ENCODE measurements at places on chromosomes 1 and 21.

DNA sequence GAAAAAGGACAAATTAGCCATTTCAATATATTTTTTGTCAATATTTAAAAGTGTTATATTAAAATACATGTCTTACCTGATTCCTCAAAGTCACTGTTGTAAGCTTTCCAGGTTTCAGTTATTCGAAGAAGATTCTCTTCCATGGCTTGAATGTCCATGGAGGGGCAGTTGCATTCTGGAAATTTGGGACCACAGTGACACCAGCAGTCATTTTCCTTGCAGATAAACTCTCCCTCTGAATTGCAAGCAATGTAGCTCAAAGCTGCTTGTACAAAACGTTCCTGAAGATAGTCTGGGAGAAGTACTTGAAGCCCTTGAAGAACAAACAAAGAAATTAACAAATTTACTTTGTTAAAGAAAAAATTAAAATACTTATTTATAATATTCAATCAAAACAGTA lies 251.7 kb downstream of the BRINP3 start:
- no peak for DNase-seq

DNA sequence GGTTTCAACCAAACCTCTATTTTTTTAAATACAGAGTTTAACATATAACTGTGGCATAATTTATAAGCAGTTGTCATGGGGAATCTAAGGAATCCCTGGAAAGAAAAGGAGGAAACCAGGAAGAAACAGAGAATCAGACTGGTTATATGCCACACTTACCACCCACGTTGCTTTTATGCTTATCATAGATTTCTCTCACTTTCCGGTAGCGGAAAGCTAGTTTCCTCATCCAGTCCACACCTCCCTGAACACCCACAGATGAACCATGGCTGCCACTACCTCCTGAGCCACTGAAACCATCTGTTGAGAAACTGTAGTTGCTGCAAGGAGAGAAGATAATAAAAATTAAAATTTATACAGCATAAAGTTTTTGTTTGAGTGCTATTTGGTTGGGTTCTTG lies 33.5 kb downstream of the XKR8 start:
- DNase-seq: no peak

- DNase-seq: no peak
Measured at GRCh38 chr1:12434174-12434573, 183.8 kb downstream of the DHRS3 start.

DNA sequence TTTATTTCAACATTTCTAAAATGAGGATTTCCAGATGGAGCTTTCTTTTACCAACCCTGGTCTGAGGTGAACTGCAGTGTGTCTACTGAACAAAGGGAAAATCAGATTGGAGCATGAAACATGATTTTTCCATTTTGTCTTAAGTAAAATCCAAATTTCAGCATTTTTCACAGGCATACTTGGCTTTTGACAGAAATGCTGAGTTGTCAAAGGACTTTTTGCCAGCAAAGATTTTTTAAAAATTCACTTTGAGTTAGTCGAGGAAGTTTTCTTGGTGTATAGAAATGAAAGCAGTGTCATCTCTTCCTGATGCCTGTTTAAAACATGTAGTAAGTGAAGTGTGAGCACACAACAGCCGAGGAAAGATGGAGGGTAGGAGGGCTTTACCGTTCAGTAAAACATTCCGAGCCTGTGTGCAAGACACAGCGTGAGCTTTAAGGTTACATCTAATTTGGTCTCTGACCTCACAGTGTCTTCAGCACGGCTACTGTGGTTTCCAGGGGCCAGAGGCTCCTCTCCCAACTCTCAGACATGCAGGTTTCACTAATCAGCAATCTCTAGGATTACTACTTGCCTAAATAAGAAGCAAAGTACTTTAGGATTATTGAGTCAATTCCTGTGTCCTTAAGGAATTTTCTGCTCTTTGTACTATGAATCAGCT lies 45.9 kb downstream of the SAMD13 start:
- DNase-seq: no peak

DNA sequence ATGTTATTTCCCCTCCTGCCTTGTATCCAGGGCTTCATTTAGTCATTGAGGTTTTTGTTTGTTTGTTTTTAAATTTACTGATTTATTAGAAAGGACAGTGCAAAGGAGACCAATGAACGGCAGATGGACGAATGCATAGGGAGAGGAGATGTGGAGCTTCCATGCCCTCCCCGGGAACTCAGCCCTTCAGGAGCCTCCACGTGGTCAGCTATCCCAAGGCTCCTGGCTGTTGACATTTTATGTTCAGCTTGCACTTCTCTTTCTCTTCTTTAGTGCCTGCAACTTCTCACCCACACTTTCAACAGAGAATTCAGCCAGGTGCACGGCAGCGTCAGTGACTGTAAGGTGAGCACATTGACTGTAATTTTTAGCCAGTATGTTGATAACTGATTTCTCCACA lies 30.7 kb upstream of the PGD start:
- no peak for DNase-seq

- DNase-seq: no peak
Measured at GRCh38 chr1:216425577-216425976, 2.3 kb upstream of the USH2A start.

DNA sequence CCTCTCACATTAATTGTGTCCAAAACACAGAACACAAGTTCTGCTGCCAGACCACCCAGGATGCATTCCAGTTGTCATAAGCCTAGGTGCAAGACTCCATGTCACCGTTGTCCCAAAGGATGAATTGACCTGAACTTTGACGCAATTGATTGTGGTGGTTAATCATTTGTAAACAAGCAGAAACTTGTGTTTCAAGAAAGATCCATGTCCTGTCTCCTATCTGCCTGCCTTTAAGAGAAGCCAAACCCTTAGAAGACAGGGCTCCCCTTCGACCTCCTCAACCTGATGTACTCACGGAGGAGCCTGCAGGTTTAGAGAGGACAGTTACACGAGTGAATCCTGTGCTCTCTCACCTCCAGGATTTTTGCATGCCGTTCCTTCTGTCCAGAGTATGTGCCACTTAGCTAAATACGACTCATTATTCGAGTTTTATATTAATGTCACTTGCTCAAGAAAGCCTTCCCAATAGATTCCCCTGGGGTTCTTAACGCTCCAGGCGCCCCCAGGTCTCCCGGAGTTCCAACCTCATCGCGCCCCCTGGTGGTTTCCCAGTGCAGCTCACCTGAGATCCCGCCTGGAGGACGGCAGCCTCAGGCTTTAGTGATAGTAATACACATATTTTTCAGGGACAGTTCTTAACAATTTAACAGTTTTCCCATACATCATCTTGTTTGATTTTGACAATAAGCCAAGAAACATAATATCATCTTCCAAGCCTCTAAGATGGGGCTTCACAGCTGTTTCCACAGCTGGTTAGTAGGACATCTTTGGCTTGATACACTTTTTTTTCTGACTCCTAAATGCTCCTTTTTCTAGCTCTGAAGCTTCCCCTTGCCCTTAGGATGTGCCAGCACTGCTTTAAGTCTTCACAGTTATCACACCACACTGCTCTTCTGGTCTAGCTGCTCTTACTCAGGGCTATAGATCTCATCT lies 2.4 kb upstream of the C8B start:
- DNase-seq: peak; percentile 24

- DNase-seq: no peak
Measured at GRCh38 chr21:32182449-32182848, 96.4 kb downstream of the MIS18A start.

DNA sequence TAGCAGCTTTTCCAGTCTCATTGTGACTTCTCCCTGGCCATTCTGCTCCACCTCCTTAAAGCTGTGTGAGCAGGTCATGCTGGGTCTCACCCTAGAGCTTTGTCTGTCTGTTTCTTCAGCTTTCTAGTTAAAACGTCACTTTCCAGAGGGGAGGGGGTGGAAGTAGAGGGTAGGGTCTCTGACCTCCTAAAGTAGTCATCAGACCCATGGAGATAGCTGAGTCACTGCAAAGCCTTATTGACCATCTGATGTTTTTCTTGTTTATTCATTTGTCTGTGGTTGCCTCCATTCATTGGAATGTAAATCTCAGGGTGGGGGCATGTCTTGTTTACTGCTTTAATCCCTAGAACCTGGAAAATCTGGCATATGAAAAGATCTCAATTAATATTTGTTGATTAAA lies 52.7 kb downstream of the ELF3 start:
- no peak for DNase-seq

- DNase-seq: peak; percentile 89
Measured at GRCh38 chr1:43227143-43227764, 42.5 kb upstream of the TMEM125 start.

GRCh38 chr1:25616987-25617624 lies 515 bp downstream of the MAN1C1 start:
- DNase-seq: no peak

GRCh38 chr1:36771240-36771639 lies 263.1 kb downstream of the GRIK3 start:
- no peak for DNase-seq

- DNase-seq: no peak
Measured at GRCh38 chr1:64519901-64520300, 50.0 kb downstream of the CACHD1 start.

- no peak for DNase-seq
Measured at GRCh38 chr1:32761936-32762335, 55.2 kb downstream of the YARS1 start.

DNA sequence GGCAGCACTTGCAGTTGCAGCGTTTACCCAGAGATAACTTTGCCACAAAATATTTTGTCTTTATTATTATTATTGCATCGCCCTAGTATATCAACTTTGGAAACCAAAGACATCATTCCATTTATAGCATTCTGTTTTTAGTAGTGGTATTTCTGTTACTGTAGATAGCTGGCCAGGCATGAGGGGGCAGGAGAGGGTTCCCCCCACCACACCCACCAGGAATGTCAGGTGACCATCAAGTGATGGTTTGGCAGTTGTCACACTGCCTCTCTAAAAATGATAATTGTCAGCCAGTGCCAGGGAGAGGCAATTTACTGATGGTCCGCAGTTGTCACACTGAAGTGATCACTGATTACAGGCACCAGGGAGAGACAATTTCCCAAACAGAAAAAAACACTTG lies 135.6 kb downstream of the TSEN15 start:
- no peak for DNase-seq

DNA sequence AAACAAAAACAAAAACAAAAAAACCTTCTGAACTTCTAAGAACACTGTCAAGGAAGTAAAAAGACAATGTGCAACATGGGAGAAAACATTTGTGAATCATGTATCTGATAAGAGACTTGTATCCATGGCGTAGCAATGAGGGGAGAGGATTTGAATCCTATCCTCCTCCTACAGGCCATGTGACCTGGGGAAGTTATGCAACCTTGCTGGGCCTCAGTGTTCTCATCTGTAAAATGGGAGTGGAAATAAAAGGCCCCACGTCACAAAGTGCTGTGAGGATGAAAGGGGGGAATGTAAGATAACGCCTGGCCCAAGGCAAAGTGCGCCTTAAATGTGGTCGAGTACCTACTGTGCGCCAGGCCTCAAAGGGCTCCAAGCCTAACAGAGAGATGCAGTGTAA lies 83.7 kb downstream of the DISP3 start:
- no peak for DNase-seq

DNA sequence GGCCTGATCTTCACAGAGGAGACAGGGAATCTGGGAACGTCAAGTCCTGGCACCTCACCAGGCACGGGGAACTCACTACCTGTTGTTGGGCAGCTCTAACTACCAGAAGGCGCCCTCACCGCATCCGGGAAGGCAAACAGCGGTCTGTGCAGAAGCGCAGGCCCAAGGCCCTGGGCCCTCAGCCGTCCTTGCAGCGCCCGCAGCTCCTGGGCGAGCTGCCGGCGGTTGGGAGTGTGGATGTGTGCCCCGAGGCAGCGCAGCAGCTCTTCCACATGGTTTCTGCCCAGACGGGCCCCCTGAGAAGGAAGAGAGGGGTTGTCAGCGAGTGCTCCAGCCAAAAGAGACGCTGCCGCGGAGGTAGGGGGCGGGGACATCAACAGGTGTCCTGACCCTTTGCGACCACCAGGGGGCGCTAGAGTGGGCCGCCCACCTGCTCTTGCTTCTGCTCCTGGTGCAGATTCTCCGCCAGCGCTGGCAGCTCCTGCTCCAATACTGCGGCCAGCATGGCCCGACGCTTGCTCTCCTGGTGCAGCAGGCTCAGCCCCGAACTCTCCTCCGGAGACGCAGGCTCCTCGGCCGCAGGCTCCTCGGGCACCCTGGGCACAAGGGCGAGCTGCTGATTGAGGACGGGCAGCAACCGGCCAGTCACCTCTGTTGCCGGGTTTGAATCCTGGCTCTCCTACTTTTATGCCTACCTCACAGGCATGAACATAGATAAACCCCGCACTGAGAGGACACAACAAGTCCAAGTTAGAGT lies 9.3 kb downstream of the MAP3K6 start:
- peak; percentile 74 for DNase-seq

DNA sequence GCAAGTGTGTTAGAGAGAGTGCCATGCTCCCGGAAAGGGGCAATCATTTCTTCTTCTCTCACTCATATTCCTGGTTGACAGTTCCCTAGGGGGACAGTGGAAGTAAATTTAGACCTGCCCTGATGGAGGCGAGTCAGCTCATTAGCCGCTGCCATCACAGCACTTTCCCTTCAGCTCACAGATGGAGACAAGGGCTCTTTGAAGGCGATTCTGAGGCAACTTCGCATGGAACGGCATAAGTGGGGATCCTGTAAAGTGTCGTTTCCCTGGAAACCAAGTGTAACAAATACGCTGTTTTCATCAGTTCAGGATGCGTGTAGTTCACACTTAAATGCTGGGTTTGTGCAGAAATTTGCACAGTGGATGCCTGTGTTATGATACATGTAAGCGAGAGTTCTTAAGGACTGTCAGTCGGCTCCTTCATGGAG lies 114.5 kb upstream of the TMPRSS15 start:
- no peak for DNase-seq

- no peak for DNase-seq
Measured at GRCh38 chr21:14092834-14093560, 117.8 kb downstream of the LIPI start.

- DNase-seq: no peak
Measured at GRCh38 chr1:201127755-201128455, 921 bp upstream of the ASCL5 start.

DNA sequence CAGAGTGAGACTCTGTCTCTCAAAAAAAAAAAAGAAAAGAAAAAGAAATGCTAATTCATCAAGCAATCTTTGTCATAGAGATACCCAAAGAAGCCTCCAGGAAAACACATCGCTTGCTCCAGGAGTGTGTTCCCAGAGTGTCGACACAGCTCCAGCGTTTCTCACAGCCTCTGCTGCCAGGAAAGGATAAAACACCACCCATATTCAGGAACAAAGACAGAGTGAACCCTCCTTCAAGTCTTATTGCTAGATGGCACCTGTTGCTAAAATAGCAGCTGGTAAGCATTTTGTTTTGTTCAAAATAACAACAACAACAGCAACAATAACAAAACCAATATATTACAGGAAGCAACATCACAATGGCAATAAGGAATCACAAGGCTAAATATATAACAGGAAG lies 3.1 kb downstream of the ILDR2 start:
- DNase-seq: no peak
